ENCODE measurements at places on chromosomes 3 and 15.

GRCh38 chr15:94400526-94401298, 169.4 kb downstream of the MCTP2 start:
- DNase-seq, result no peak

- DNase-seq, result no peak
Measured at GRCh38 chr3:119194237-119195150, 21.1 kb downstream of the UPK1B start.

DNA sequence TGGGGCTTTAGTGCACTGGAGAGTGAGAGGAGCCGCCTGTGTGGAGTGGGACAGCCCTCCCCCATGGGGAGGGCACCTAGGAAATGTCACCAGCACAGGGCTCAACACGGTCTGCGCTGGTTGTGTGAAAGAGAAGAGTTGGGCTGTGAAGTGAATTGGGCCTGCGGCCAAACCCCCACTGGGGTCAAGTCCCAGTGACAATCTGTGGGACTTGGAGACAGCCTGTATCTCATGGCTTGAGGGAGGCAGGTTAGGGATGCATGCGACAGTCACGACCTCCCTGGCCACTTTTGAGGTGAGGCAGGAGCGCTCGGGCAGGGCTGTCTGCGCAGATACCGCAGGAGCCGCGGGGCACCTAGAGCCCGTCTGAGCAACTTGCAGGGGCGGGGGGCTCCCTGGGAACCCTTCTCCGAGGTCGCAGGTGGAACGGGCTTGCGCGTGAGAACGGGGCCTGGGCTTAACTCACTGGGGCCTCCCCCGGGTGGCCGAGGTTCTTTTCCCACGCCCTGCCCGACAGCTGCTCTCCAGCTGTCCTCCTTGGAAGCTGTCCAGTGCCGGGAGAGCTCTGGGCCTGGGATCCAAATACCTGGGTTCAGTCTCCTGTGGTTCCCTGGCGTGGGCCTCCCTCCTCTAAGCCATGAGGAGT, 77.4 kb downstream of the SNRK start:
- no peak for DNase-seq

- no peak for DNase-seq
Measured at GRCh38 chr3:83461411-83461810, 1497.4 kb upstream of the CADM2 start.

DNA sequence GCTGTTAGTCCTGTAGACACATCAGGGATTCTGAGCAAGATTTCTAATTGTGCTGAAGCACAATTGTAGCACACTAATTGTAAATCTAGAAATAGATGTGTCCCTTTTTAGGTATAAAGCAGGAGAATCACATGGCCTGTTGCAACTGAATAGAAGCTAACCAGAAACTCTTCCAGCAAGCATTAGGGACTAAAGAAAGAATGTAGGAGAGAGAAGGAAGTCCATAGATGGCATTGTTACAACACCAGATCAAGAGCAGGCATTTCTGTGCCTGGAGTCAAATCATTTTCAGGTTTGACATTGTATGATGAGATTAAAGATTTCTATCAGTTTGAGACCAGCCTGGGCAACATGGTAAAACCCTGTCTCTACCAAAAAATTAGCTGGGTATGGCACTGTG, 27.4 kb downstream of the CALML4 start:
- DNase-seq, result no peak

GRCh38 chr3:105827959-105828358, 40.9 kb downstream of the CBLB start:
- no peak for DNase-seq

DNA sequence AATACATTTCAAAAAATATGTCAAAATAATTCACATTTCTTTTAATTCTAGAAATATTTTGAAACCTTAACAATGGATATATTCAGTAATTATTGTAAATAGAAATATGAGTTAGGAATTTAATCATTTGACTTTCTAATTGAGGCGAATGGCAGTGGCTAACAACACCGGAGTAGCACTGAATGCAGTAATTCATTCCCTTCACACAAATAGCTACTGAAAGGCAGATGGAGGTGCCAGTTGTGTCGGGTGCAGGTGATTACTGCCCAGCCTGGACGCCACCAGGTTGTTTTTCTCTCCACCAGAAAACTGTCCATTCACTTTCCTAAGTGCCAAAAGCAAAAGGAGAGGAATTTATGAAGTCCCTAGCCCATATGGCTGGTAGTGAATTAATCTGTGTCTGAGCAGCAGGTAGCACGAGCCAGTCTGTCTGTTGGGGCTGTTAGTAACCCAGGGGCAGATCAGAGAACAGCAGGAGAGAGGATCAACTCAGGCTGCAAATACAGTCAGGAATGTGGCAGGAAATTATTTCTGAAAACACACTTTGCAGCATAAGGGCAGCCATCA, 79.3 kb upstream of the GMNC start:
- no peak for DNase-seq

DNA sequence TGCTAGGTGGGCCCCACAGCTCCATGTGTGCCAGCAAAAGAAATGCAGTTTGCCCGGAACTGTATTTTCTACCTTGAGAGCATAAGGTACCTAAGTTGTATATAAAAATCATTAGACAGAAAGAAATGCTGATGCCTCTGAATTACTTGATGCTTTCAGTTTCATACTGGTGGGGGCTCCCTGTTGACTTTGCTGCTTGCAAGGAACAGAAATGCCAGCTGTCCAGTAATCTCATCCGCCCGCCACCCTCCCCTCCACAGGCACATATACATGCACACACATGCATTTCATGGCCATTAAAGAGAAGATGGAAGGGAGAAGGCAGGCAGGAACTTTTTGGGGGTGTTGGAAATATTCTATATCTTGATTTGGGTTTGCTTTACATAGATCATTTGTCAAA, 38.4 kb downstream of the LIMD1 start:
- DNase-seq, result no peak

- DNase-seq, result peak; percentile 21
Measured at GRCh38 chr15:75455982-75456531, 4.6 kb upstream of the SIN3A start.

GRCh38 chr3:96169111-96169766, 645.2 kb upstream of the EPHA6 start:
- no peak for DNase-seq

DNA sequence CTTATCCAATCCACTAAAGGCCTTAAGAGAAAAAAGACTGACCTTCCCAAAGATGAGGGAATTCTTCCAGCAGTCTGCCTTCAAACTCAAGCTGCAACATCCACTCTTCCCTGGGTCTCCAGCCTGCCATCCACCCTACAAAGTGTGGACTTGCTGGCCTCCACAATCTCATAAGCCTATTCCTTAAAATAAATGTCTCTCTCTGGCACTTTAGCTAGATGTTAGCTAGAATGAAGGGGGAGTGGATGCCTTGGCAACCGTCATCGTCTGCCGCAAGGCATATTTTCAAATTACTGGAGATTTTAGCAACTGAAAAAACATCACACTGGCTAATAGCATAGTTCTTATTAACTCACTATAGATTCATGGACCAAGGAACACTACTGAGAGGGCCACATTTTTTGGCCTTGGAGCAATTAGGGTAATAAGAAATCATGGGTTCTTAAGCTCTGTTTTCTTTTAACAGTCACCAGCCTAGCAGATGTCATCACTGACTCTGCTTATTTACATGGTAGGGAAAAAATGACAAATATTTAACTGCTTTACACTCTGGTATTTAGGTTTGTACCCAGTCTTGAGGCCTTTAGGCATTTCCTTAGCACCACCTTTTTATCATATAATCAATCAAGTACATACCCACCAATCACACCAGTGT, 245.3 kb downstream of the MYRIP start:
- DNase-seq, result no peak

GRCh38 chr3:183400352-183400751, 28.1 kb downstream of the MCF2L2 start:
- no peak for DNase-seq

GRCh38 chr15:44009038-44009437, 182.2 kb downstream of the WDR76 start:
- DNase-seq, result no peak

DNA sequence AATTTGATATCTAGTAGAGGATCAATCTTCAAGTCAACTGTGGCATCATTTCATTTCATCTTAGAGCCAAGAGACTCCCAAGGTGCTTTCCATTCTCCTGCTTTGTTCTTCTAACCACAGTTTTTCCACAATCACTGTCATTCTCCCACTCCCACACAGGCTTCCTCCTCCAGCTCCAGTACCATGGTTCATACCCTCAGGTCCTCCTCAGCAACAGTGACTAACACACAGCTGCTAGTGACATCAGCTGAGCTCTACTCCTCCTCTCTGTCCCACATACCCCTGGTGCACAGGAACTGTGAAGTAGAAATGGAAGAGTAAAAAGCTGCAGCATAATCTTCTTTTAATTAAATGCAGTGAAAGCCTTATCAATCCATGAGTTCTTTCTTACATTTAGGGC, 200.2 kb upstream of the DPH6 start:
- no peak for DNase-seq

GRCh38 chr3:142027735-142028134, 121.6 kb downstream of the TFDP2 start:
- DNase-seq, result peak; percentile 33
